ENCODE measurements at places on chromosomes 16 and 17.

DNA sequence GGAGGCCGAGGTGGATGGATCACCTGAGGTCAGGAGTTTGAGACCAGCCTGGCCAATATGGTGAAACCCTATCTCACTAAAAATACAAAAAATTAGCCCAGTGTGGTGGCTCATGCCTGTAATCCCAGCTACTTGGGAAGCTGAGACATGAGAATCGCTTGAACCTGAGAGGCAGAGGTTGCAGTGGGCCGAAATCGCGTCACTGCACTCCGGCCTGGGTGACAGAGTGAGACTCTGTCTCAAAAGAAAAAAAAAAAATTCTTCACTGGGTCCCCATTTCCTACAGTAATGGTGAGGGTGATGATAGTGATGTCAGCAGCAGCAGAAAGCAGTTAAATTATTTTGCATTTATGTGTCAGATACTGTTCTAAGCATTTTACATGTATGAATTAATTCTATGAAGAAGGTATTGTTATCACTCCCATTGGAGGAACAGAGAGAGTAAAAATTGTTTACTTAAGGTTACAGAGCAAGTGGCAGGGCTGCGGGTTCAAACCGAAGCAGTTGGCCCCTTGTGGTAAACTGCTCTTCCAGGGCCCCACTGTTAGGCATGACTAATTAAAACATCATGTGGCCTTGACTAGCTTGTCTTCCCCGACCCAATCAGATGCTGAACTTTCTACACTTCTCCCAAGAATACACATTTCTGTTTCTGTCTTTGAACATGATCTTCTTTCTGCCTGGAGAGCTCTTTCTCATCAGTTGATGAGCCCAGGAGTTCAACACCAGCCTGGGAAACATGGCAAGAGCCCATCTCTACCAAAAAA is 45.8 kb downstream of the STAT3 start:
- DNase-seq, result peak; percentile 64

GRCh38 chr16:88599092-88599733 is 29.0 kb downstream of the ZC3H18 start:
- no peak for DNase-seq

GRCh38 chr16:86448306-86448890 is 61.9 kb upstream of the FOXF1 start:
- DNase-seq, result no peak

- no peak for DNase-seq
Measured at GRCh38 chr17:9941305-9941704, 36.2 kb upstream of the RCVRN start.

- DNase-seq, result peak; percentile 37
Measured at GRCh38 chr17:34307110-34307509, 12.1 kb upstream of the CCL8 start.

- peak; percentile 85 for DNase-seq
Measured at GRCh38 chr17:68381076-68381900, 76.0 kb downstream of the WIPI1 start.

DNA sequence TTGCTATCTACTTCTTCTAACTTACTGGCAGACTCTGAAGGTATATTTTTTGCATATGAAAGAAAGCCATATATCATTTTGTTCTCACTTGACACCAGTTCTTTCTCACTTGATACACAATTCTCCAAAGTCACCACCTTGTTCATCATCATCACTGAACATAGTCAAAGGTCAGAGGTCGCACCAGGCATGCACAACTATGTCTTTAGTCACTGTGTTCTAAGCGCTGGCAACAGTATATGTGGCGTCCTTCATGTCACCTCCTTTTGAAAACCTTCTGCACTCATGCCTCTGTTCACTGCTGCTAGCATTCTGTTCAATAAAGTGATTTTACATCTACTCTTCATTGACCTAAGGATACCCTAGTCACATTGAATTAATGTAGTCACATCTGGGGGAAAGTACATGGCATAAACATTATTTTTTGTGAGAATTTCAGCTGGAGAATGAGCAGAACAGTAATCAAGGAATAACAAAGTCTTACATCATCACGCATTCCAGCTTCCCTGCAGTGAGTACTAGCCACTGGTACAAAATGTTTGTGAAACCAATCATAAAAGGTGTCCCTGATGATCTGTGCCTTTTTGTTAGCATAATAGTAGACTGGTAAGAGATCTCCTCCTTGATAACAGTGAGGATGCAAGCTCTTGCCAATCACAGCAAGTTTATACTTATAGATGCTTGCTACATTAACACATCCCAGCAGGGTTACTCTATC is 20.5 kb upstream of the TBX4 start:
- no peak for DNase-seq

DNA sequence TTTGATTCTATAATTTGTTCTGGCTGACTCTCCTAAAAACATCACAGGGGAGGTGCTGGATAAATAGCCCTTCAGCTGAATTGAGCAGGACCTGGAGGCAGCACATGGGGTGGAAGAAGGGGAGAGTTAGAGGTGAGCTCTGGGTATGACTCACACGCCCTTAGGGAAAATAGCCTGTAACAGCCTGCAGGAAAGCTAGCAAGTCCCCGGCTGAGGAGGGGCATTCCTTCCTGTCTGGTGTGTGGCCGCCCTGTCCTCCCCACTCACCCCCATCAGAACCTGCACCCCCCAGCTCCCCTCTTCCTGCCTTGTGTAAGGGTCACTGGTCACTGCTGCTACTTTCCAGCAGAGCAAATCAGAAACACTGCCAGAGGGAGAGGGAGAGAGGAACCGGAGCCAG is 187.4 kb downstream of the C16orf95 start:
- peak; percentile 22 for DNase-seq

DNA sequence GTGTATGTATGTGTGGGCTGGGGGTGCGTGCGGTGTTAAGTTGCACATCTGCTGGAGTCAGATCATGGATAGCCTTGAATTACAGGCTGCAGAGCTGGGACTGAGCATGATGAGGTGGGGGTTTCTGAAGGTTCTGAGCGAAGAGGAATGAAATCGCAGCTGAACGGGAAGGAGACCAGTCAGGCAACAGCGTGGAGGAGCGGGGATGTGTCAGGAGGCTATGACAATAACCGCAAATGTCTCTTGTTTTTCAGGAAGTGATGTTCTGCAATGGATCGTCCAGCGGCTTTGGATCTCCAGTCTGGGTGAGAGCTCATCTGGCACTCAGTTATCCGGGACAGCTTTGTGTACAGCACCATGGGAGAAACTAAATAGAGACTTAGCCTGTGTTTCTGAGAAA is 20.9 kb downstream of the RGS9 start:
- no peak for DNase-seq

- DNase-seq, result peak; percentile 72
Measured at GRCh38 chr16:84839054-84839453, 19.3 kb downstream of the CRISPLD2 start.

GRCh38 chr17:17384291-17384615 is 81.1 kb downstream of the NT5M start:
- DNase-seq, result no peak

- DNase-seq, result peak; percentile 19
Measured at GRCh38 chr17:51032850-51033249, 87.8 kb downstream of the SPAG9 start.

DNA sequence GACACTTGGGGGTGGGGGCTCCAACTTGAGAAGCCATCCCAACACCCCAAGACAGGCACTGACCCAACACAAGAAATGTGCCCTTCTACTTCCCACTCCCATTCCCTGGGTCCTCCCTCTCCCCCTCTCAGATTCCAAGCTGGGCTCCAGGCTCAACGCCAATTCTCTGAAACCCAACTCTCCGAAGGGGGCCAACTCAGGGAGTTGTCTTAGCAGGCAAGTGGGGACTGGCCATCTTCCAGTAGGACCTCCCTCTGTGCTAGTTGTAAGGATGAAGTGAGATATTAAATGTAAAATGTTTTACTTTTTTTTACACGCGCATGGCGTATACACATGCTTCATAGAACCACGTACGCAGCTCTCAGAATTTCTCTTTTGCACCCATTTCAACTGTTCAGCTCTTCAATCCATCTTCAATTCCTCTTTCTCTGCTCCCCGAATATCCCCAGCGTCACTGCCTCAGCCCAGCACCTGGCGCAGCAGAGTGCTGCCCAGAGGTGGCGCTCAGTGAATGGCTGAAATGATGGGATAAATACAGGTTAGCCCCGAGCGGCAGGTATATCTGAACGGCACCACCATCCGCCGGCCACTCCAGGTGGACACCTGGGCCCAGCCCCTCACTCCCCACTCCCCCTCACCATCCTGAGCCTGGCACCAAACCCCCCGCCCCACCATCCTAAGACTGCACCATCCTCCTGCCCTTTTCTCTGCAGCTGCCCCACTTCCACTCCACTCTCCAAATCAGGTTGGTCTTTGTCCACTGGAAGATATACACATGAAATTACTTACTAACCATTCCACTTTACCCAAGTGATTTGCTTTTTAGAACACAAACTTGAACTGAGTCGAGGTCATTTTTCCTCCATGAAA is 43.9 kb upstream of the TNRC6C start:
- DNase-seq, result peak; percentile 27

GRCh38 chr16:65181071-65181561 is 59.3 kb upstream of the CDH11 start:
- peak; percentile 53 for DNase-seq

DNA sequence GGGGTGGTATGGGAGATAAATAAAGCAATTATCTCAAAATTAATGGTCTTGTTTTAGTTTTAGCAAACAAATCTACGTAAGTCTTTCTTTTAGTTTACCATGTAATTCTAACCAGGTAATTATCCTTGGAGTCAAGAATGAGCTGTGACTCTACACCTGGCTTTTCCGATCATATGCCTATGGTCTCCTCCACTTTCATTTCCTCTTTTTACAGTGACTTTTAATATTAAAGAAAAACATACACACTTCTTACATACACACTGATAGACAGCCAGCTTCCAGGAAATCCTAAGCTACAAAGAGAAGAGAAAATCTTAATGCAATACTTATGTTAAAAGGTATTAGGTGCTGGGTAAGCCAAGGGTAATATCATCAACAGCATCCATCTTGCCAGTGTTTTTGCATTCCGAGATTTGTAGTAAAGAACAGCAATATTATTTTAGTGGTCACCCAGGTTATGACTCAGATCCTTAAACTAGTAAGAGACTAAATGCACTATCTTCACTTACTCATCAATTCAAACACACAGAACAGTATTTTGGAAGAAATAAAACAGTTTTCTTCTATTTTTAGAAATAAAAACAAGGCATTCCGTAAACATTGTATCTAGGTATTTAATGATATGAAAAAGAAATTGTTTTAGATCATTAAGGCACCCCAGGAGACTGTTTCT is 4.4 kb upstream of the IRX5 start:
- peak; percentile 70 for DNase-seq

- peak; percentile 71 for DNase-seq
Measured at GRCh38 chr16:84228256-84228838, 11.5 kb downstream of the KCNG4 start.

DNA sequence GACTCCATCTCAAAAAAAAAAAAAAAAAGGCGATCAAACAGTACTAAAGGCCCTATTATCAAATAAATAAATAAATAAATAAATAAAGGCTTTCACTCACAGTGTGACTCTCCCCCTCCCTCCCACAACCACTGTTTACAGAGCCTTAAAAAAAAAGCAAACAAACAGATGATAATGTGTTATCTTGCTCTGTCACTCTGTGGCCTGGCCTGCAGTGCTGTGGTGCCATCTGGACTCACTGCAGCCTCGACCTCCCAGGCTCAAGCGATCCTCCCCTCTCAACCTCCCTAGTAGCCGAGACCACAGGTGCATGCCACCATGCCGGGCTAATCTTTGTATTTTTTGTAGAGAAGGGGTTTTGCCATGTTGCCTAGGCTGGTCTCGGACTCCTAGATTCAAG is 8.1 kb upstream of the NAGLU start:
- DNase-seq, result no peak

GRCh38 chr17:49104511-49105074 is 28.0 kb upstream of the B4GALNT2 start:
- DNase-seq, result no peak

- no peak for DNase-seq
Measured at GRCh38 chr17:42049834-42050392, 488 bp downstream of the C17orf113 start.

- DNase-seq, result no peak
Measured at GRCh38 chr16:85078226-85078625, 34.0 kb downstream of the CIBAR2 start.

GRCh38 chr16:48353565-48354163 is 31.5 kb downstream of the SIAH1 start:
- DNase-seq, result peak; percentile 74

GRCh38 chr17:520447-521182 is 168.0 kb upstream of the RPH3AL start:
- DNase-seq, result peak; percentile 80

DNA sequence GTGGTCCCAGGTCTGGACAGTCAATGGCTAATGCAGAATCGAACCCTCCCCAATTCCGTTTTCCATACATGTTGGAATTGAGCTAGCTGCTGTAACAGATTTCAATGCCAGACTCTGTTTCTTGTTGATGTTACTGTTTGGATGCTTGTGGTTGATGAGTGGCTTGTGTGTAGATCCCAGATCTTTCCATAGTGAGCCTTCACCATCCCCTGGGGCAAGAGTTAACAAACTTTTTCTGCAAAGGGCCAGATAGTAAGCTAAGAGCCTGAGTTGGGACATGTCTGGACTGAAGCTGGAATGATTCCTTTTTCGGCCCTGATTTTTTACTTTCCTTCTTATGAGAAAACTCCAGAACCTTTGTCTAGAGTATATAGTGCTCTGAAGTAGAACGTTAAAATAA is 296.3 kb downstream of the CPPED1 start:
- DNase-seq, result no peak

- DNase-seq, result no peak
Measured at GRCh38 chr16:10343124-10343760, 42.6 kb upstream of the ATF7IP2 start.

DNA sequence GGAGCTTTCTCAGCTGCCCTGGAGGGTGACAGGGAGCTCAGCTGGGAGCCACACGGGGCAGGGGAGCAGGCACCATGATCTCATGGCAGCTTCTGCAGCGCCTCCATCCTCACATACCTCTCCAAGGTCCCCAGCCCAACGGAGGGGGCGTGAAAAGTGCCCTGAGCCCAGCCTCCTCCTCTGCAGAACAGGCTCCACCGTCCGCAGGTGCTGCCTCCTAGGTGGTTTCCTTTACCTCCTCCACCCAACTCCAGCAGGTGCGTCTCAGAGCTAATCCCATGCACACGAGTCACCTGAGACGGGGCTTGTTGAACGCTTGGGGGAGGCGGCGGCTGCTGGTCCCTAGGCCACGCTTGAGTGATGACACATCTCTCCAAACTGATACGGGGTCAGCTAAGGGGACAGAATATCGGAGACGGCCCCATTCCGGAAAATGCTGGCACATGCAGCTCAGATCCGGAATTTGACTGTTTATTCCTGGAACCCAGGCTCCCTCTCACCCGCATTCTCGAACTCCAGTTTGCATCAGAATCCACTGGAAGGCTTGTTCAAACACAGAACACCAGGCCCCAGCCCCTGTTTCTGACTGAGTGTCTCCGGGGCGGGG is 387 bp upstream of the SLC38A8 start:
- DNase-seq, result no peak

GRCh38 chr16:66245072-66245471 is 121.4 kb upstream of the CDH5 start:
- DNase-seq, result peak; percentile 48

GRCh38 chr16:79563921-79564320 is 36.6 kb downstream of the MAF start:
- no peak for DNase-seq

DNA sequence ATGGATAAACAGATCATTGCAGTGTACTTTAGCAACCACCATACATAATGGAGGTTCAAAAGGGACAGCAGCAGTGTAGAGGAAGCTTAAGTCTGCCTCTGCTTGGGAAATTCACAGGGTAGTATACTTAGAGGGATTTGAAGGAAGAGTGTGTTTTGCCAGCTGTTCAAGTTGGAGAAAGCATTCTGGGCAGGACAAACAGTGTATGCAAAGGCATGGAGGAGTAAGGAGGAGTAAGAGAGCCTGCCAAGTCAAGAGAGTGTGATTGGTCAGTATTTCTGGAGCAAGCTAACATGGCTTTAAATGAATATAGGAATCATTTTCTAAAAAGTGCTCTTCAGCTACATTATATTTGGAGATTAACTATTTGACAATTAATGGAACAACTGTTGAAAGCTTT is 22.9 kb upstream of the PHAF1 start:
- DNase-seq, result no peak

Data from fibroblast of skin of abdomen (primary cell).